ENCODE measurements at places on chromosomes 11 and 22.
A peak's percentile ranks its signal among the peaks of the same experiment; 100 is the strongest.

DNA sequence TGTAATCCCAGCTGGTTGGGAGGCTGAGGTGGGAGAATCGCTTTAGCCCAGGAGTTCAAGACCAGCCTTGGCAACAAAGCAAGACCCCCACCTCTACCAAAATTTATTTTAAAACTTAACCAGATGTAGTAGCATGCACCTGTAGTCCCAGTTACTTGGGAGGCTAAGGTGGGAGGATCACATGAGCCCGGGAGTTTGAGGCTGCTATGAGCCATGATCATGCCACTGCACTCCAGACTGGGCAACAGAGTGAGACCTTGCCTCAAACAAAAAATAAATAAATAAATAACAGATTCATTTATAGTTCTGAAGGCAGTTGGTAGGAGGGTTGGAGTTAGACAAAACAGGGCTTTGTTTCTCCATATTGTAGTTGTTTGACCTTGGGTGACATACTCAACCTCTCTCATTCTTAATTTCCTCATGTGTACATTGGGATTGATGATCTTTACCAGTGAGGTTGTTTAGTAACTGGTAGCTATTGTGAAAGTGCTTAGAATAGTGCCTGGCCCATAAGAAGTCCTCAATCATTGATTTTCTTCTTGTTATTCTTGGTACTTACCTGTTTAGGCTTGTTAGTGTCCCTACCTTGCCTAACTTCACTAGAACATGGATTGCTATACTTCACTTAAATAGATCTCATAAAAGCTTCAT is 79.1 kb downstream of the EMSY start:
- no peak for DNase-seq

GRCh38 chr11:118697346-118697745 is 17.9 kb upstream of the TREH start:
- DNase-seq: no peak

DNA sequence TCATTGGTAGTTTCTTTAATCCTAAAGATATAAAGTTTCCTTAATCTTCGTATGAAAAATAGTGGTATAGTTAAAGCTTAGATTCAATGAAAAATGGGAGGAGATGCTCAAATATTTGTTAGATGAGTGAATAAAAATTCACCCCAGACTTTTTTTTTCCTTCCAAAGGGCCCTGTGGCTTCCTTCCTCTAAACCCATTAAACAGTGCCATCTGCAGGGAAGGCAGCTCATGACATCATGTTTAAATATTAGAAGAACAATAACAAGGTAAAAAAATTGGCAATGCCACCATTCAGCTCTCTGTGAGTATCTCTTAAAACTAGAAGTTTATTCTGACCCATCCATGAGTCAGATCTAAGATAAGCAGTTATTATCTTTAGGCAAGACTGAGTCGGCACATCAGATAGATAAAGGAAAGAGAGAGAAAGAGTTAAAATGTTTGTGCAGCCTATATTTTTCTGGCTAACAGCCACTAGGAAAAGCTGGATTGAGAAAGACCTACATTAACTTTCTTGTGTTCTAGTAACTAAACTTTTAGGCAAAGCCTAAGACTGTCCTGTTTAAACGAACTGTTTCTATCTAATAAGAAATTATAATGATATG is 19.1 kb upstream of the OOSP1 start:
- DNase-seq: peak; percentile 3

GRCh38 chr22:24086310-24086709 is 75.2 kb downstream of the CABIN1 start:
- no peak for DNase-seq

GRCh38 chr11:58330861-58331260 is 28.0 kb downstream of the OR5B17 start:
- DNase-seq: no peak
